ENCODE measurements at places on chromosomes 4 and X. TPM values are rescaled to one million over a fixed set of nuclear protein-coding genes. Genes with fewer than 3 reads are reported as not detected.

The TMPRSS11B gene
- total RNA-seq, result not detected

The TEX13B gene
- not detected for total RNA-seq

The SEC24D gene
- 96.0 TPM for total RNA-seq

The KIAA0232 gene
- total RNA-seq, result 28.4 TPM

The SLC7A11 gene
- total RNA-seq, result 8.4 TPM

The TMEM35A gene
- 5.4 TPM for total RNA-seq

The ASB5 gene
- 19.6 TPM for total RNA-seq

The MAP7D2 gene
- total RNA-seq, result not detected

The TACR3 gene
- total RNA-seq, result not detected

GRCh38 chrX:73817393-73818199 lies 254.6 kb downstream of the CHIC1 start:
- no peak overlapping the region for H3K4me3 ChIP-seq
- no peaks in the 10 kb centered on the region for H3K4me1 ChIP-seq
- H3K36me3 ChIP-seq, result no peaks in the 10 kb centered on the region
- no peaks in the 10 kb centered on the region for H3K27me3 ChIP-seq

GRCh38 chr4:38062088-38062775 lies 102.0 kb downstream of the PTTG2 start:
- no peaks in the 10 kb centered on the region for H3K4me1 ChIP-seq
- H3K27me3 ChIP-seq, result no peaks in the 10 kb centered on the region
- peaks cover 19% of the 10 kb centered on the region for H3K36me3 ChIP-seq
- DNase-seq, result peak; percentile 95
- peak overlapping the region; percentile 69 for H3K27ac ChIP-seq
- H3K4me3 ChIP-seq, result peak overlapping the region; percentile 21

DNA sequence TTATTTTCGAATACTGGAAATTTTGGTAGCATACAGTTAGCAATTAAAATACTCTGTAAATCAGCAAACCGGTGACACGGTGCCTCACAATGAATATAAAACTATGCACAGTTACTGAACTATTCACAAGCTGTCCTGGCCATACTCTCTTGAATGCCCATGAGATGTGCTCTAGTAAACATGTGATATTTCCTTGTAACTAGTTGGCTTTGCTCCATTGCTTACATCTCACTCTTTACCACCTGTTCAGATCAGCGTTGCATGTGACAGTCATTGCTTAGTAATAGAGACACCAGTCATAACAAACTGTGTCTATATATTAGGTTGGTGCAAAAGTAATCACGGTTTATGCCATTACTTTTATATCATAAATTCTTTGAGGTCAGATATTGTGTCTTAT lies 897.9 kb upstream of the FTHL17 start:
- H3K4me3 ChIP-seq, result no peak overlapping the region
- H3K27ac ChIP-seq, result no peak overlapping the region
- H3K27me3 ChIP-seq, result no peaks in the 10 kb centered on the region
- no peaks in the 10 kb centered on the region for H3K4me1 ChIP-seq

DNA sequence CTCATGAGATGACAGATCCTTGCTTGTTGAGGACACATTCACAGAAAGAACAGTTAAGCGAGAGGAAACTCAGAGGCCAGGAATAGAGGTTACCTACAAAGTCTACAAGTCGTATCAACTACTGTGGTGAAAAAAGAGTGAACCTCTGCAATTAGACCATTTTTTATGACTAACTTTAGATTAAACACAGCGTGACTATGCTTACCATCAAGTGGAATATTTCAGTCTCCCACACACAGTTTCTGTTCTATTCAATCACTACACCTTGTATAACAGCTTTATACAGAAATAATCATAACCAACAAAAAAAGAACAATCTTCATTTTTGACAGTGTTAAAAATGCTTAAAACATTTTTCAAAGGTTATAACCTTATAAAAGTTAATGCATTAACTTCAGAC lies 46.6 kb downstream of the ADAMTS3 start:
- DNase-seq, result no peak
- H3K27me3 ChIP-seq, result no peaks in the 10 kb centered on the region
- no peaks in the 10 kb centered on the region for H3K4me1 ChIP-seq

DNA sequence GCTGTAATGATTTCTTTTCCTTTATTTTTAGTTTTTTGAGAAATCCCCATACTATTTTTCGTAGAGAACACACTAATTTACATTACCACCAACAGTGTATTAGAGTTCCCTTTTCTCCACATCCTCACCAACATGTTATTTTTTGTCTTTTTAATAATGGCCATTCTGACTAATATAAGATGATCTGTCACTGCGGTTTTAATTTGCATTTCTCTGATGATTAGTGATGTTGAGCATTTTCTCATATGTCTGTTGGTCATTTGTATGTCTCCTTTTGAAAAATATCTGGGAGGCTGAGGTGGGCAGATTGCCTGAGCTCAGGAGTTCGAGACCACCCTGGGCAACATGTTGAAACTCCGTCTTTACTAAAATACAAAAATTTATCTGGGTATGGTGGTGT lies 30.2 kb downstream of the SPINK2 start:
- no peak for DNase-seq
- no peak overlapping the region for H3K4me3 ChIP-seq
- H3K4me1 ChIP-seq, result peaks cover 10% of the 10 kb centered on the region
- H3K36me3 ChIP-seq, result no peaks in the 10 kb centered on the region
- H3K27ac ChIP-seq, result no peak overlapping the region

- H3K36me3 ChIP-seq, result no peaks in the 10 kb centered on the region
- DNase-seq, result no peak
- no peak overlapping the region for H3K27ac ChIP-seq
- no peak overlapping the region for H3K4me3 ChIP-seq
Measured at GRCh38 chrX:139025816-139026215, 314.3 kb upstream of the FGF13 start.

GRCh38 chr4:10172278-10172921 lies 55.8 kb upstream of the WDR1 start:
- peaks cover 42% of the 10 kb centered on the region for H3K4me1 ChIP-seq
- no peaks in the 10 kb centered on the region for H3K36me3 ChIP-seq
- DNase-seq, result peak; percentile 22
- H3K27me3 ChIP-seq, result no peaks in the 10 kb centered on the region
- no peak overlapping the region for H3K4me3 ChIP-seq

- H3K4me3 ChIP-seq, result peak within 1 kb of the TSS; percentile 67
- H3K36me3 ChIP-seq, result no peaks in the 10 kb centered on the region
- H3K27me3 ChIP-seq, result no peaks in the 10 kb centered on the region
- peak; percentile 94 for DNase-seq
- H3K4me1 ChIP-seq, result no peaks in the 10 kb centered on the region
Measured at GRCh38 chrX:101617211-101618191, at the start of gene ARMCX6. ARMCX6 (minus strand) TSS chrX:101618000; CDS start chrX:101616620, 1,380 bp downstream.

GRCh38 chr4:70158576-70158975 lies 4.5 kb downstream of the PRR27 start:
- no peaks in the 10 kb centered on the region for H3K36me3 ChIP-seq
- no peak overlapping the region for H3K27ac ChIP-seq
- H3K27me3 ChIP-seq, result no peaks in the 10 kb centered on the region

DNA sequence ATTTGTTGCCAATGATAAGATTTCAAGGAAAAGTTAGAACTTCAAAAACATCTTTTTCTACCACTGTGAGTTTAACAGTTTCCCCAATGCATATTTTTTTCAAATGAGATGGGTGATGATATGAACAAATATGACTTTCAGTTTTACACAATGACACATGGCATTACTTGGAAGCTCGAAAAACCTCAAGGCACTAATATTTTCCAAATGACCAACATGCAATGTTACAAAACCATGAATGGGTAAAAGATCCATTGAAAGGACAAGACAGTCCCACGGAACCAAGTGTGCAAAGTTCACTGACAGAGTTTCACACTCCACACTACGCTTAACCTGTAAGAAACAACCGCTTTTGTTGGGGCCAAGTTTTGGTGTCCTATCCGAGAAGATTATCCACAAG lies 84.5 kb downstream of the CD99L2 start:
- H3K4me1 ChIP-seq, result no peaks in the 10 kb centered on the region
- H3K36me3 ChIP-seq, result no peaks in the 10 kb centered on the region
- no peak for DNase-seq
- H3K4me3 ChIP-seq, result no peak overlapping the region
- no peaks in the 10 kb centered on the region for H3K27me3 ChIP-seq

DNA sequence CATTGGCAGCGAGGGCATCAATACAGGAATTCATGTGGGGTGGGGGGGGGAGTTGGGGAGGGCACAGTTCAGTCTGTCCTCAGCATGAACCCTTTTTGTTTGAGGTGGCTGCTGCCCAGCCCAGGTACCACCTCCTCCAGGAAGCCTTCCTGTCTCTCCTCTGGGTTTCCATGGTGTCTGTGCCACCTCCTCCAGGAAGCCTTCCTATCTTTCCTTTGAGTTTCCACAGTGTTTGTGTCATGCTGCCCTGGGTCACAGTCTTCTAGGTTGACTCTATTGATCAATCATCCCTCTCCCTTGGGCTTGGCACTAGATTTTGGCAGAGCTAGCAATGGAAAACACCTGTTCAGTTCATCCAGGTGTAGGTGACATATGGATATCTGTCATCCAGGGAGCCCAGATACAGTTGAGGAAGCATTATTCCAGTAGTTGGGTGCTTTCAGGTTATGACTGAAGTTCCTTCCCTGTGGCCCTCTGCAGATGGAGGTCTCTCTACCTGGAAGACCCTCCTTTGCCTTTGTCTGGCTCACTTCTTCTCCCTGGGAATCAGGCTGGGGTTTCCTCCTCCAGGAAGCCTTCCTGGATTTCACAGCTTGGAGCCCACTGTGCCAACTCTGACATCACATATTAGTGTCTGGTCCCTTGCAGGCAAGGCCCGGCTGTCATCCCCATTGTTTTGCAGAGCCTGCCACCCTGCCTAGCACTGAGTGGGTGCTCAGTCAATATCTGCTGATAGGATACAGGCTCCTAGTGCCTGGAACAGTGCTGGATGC lies 96.6 kb downstream of the SORCS2 start:
- no peaks in the 10 kb centered on the region for H3K36me3 ChIP-seq
- H3K4me1 ChIP-seq, result no peaks in the 10 kb centered on the region
- no peak for DNase-seq
- no peak overlapping the region for H3K4me3 ChIP-seq
- H3K27me3 ChIP-seq, result peaks cover 27% of the 10 kb centered on the region

GRCh38 chr4:182923366-182923765 lies 6.2 kb upstream of the DCTD start:
- DNase-seq, result peak; percentile 29
- no peaks in the 10 kb centered on the region for H3K27me3 ChIP-seq
- H3K4me1 ChIP-seq, result peaks cover 17% of the 10 kb centered on the region
- no peaks in the 10 kb centered on the region for H3K36me3 ChIP-seq

DNA sequence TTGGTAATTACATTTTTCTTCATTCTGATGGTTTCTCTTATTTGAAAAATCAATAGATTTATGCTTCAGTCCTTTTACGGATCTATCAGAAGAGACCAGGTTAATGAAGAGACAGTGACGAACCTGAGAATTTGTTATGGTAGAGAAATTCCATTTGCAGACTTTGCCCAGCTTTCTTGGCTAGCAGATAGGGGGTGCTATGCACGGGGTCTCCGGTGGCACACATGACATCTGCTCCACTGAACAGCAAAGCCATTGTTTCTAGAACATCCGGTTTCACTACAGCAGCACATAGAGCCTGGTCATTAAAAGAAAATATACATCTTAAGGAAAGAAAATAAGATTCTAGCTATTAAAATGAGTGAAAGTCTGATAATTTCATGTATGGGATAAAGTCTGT lies 85.1 kb downstream of the ARAP2 start:
- no peaks in the 10 kb centered on the region for H3K4me1 ChIP-seq
- no peak overlapping the region for H3K27ac ChIP-seq
- no peaks in the 10 kb centered on the region for H3K27me3 ChIP-seq
- DNase-seq, result no peak
- H3K36me3 ChIP-seq, result no peaks in the 10 kb centered on the region

- no peak overlapping the region for H3K27ac ChIP-seq
- no peak overlapping the region for H3K4me3 ChIP-seq
- H3K4me1 ChIP-seq, result no peaks in the 10 kb centered on the region
- no peak for DNase-seq
- H3K27me3 ChIP-seq, result no peaks in the 10 kb centered on the region
- no peaks in the 10 kb centered on the region for H3K36me3 ChIP-seq
Measured at GRCh38 chr4:141102367-141102766, 30.9 kb downstream of the RNF150 start.

GRCh38 chr4:52861171-52861823 lies 820 bp upstream of the RASL11B start:
- peaks cover 6% of the 10 kb centered on the region for H3K36me3 ChIP-seq
- no peak for DNase-seq
- H3K27me3 ChIP-seq, result peaks cover 6% of the 10 kb centered on the region
- peak overlapping the region; percentile 92 for H3K27ac ChIP-seq

DNA sequence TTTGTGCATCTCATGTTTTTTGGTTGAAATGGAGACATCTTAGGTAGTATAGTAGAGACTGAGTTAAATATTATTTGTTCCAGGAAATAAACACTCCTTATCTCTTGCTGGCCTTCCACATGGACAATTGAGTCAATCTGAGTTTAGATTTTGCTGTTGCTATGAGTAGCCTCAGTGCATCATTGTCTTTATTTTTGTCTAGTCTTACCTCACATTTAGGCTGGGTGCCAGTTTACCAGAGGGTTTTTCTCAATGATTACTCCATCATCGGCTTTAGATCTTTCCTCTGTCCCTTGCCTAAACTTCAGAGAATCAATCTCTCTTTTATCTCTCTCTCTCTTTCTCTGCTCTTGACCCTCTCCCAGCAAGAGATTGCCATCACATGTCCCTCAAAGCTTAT lies 73.6 kb downstream of the GABRB1 start:
- no peak overlapping the region for H3K27ac ChIP-seq
- no peaks in the 10 kb centered on the region for H3K36me3 ChIP-seq

GRCh38 chr4:2245057-2245786 lies 3.3 kb upstream of the HAUS3 start:
- no peak overlapping the region for H3K4me3 ChIP-seq
- H3K4me1 ChIP-seq, result peaks cover 47% of the 10 kb centered on the region
- H3K27me3 ChIP-seq, result no peaks in the 10 kb centered on the region
- H3K36me3 ChIP-seq, result peaks cover 37% of the 10 kb centered on the region
- H3K27ac ChIP-seq, result peak overlapping the region; percentile 54

DNA sequence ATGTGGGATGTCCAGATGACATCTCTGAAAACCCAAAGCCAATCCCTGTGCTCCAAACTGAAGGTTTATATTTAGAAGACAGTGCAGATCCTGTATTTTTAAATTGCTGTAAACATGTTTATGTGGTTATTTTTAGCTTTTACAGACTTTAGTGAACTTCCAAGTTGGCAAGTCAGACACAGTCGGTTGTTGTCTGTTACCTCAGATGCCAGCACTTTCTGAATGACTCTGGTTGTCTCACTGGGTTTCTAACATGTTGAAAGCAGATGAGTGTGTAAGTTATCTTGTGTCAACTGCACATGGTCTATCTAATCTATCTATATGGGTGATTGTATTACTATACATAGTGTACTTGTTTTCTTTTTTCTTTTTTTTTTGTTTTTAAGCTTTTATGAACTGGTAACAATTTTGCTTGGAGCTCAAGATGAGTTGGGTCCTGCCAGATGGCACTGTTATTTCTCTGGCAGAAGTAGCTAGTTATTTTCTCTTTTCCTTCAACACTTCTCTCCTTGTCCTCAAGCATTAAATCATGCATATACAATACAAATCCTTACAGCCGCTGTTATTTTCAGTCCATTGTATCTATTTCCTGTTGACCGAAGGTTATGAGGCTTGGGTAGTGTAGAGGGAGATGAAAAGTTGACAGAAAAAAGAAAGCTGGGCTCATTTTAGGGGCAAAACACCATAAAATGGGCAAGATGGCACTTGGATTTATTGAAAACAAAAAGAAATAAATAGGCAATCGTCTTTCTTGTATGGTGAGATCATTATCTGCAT lies 66.3 kb downstream of the GAB1 start:
- no peak overlapping the region for H3K27ac ChIP-seq
- H3K4me3 ChIP-seq, result no peak overlapping the region
- no peaks in the 10 kb centered on the region for H3K36me3 ChIP-seq
- no peaks in the 10 kb centered on the region for H3K27me3 ChIP-seq
- H3K4me1 ChIP-seq, result peaks cover 24% of the 10 kb centered on the region
- DNase-seq, result no peak

All from stomach (tissue), 19 donors.